Activated CD8-positive, alpha-beta T cell treated with anti-CD3 and anti-CD28 coated beads for 36 hours (primary cell): ENCODE measurements at places on chromosomes 11 and 22. TPM values are rescaled to one million over a fixed set of nuclear protein-coding genes. Genes with fewer than 3 reads are reported as not detected.
A peak's percentile ranks its signal among the peaks of the same experiment; 100 is the strongest.

ADAMTS8 gene
- not detected for total RNA-seq

TTC36 gene
- total RNA-seq: 0.43 TPM

IRAG1 gene
- not detected for total RNA-seq

- no peak for DNase-seq
- H3K36me3 ChIP-seq: no peaks in the 10 kb centered on the region
Observed at GRCh38 chr11:19510468-19510867, 202.2 kb upstream of the NAV2 start.

DNA sequence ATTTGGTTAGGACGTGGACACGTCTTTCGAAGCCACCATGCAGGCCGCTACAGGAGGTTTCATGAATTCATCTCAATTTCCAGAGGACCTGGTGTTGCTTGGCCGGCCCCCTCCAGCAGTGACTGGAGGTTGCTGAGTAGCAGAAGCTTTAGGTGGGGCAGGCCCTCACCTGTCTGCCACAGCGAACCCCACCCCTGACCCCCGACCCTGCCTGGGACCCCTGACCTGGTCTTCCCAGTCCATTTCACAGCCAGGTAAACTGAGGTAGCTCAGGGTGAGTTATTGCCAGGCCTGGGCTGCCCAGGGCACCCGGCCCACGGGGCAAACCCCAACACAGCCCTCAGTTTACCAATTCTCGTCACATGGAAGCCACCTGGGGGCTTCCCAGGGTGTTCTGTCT lies 39.1 kb upstream of the SMIM38 start:
- H3K4me1 ChIP-seq: peaks cover 8% of the 10 kb centered on the region
- H3K4me3 ChIP-seq: no peak overlapping the region
- no peaks in the 10 kb centered on the region for H3K27me3 ChIP-seq
- no peaks in the 10 kb centered on the region for H3K36me3 ChIP-seq
- H3K27ac ChIP-seq: no peak overlapping the region
- no peak for DNase-seq

DNA sequence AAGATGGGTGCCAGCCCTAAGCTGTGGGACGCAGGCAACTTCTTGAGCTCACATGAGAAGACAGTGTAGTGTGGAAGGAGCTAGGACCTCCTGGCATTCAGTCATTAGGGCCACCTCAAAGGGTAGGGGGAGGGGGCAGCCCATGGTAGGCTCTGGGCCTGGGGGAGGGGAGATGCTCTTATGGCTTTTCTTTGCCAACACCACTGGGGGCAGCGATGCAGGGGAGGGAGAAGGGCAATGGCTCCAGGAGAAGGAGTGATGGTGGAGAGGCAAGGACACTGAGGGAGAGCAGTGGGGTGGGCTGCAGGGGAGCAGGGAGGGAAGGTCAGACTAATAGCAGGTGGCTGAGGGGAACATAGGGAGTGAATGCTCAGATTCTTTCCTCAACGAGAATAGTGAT lies 63.3 kb upstream of the SUSD2 start:
- no peak overlapping the region for H3K27ac ChIP-seq
- H3K27me3 ChIP-seq: no peaks in the 10 kb centered on the region
- H3K4me1 ChIP-seq: no peaks in the 10 kb centered on the region
- peaks cover 33% of the 10 kb centered on the region for H3K36me3 ChIP-seq
- no peak overlapping the region for H3K4me3 ChIP-seq

GRCh38 chr11:122788781-122789535 lies 49.3 kb upstream of the CRTAM start:
- H3K4me3 ChIP-seq: no peak overlapping the region
- no peaks in the 10 kb centered on the region for H3K4me1 ChIP-seq
- DNase-seq: no peak
- peaks cover 13% of the 10 kb centered on the region for H3K36me3 ChIP-seq

DNA sequence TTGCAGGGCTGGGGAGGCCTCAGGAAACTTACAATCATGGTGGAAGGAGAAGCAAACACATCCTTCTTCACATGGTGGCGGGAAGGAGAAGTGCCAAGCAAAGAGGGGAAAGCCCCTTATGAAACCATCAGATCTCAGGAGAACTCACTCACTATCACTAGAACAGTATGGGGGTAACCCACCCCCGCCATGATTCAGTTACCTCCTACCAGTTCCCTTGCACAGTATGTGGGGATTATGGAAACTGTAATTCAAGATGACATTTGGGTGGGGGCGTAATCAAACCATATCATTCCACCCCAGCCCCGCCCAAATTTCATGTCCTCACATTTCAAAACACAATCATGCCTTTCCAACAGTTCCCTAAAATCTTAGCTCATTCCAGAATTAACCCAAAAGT lies 16.2 kb downstream of the IMMP1L start:
- H3K27me3 ChIP-seq: no peaks in the 10 kb centered on the region
- no peak overlapping the region for H3K27ac ChIP-seq
- H3K4me1 ChIP-seq: peaks cover 36% of the 10 kb centered on the region

- H3K4me3 ChIP-seq: no peak overlapping the region
- H3K36me3 ChIP-seq: no peaks in the 10 kb centered on the region
- H3K27ac ChIP-seq: no peak overlapping the region
- peaks cover 4% of the 10 kb centered on the region for H3K4me1 ChIP-seq
- peaks cover 5% of the 10 kb centered on the region for H3K27me3 ChIP-seq
Observed at GRCh38 chr11:93059117-93059957, 89.9 kb downstream of the MTNR1B start.

DNA sequence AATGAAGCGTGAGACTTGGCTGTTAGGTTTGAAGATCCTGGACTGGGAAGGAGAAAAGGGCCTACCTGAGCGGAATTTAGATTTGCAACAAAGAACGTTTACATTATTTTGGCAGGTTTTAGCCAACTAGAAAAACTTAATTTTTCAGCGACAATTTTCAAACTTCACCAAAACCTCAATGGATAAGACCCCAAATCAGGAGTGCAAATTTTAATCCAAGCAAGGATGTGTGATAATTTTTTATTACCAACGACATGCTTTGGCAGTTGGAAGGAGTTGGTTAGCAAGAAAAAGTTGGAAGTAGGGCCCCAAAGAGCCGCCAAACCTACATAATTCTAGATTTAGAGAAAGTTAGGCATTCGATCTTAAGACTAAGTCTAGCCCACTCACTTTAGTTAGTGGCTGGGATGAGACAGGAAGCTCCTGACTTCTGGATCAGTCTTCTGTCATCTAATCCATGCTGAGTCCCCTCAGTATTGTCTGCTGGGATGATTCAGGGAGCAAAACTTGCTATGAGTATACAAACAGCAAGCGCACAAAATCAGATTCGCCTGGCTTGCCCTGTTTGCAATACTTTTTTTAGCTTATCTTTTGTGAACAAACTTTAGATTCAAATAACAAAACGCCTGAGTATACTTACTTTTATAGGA lies 787 bp upstream of the RDX start:
- no peak for DNase-seq
- H3K27me3 ChIP-seq: no peaks in the 10 kb centered on the region
- H3K4me3 ChIP-seq: peak overlapping the region; percentile 52
- H3K27ac ChIP-seq: peak overlapping the region; percentile 7
- H3K36me3 ChIP-seq: peaks cover 4% of the 10 kb centered on the region
- H3K4me1 ChIP-seq: peaks cover 35% of the 10 kb centered on the region

DNA sequence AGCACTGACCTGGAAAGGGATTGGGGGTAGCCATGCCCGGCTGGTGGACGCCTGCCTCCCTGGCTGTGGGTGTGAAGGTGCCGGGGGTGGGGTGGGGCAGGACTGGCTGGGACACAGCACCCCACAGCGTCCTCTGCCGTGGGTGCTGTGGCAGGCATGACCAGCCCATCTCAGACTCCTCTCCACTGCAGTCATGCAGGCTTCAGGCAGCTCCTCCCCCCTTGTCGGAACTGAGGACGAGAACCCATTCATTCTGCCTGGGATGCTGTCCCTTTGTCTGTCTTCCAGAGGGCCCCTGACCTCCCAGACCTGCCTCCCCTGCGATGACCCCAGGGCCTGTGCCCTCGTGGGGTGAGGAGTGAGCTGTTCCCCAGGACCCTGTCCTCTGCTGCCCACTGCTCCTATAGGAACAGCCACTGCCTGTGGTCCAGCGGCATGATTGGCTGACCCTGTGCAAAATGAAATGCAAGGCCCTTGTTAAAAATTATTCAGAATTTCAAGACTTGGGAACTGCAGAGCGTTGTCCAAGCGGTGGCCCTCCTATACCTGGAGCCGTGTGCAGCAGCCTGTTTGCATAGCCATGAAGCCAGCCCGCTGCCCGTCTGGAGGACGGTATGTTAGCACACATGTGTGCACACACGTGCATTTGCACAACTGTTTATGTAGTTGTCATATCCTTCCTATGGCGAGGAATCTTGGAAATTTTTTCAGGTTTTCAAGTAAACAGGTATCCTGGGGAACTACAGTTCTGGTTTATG lies 1122.3 kb downstream of the BRD1 start:
- no peaks in the 10 kb centered on the region for H3K4me1 ChIP-seq
- H3K4me3 ChIP-seq: no peak overlapping the region
- no peaks in the 10 kb centered on the region for H3K36me3 ChIP-seq
- H3K27ac ChIP-seq: no peak overlapping the region
